Left forelimb (tissue), 1 donor: ENCODE measurements at places on chromosomes 2 and 18.

DNA sequence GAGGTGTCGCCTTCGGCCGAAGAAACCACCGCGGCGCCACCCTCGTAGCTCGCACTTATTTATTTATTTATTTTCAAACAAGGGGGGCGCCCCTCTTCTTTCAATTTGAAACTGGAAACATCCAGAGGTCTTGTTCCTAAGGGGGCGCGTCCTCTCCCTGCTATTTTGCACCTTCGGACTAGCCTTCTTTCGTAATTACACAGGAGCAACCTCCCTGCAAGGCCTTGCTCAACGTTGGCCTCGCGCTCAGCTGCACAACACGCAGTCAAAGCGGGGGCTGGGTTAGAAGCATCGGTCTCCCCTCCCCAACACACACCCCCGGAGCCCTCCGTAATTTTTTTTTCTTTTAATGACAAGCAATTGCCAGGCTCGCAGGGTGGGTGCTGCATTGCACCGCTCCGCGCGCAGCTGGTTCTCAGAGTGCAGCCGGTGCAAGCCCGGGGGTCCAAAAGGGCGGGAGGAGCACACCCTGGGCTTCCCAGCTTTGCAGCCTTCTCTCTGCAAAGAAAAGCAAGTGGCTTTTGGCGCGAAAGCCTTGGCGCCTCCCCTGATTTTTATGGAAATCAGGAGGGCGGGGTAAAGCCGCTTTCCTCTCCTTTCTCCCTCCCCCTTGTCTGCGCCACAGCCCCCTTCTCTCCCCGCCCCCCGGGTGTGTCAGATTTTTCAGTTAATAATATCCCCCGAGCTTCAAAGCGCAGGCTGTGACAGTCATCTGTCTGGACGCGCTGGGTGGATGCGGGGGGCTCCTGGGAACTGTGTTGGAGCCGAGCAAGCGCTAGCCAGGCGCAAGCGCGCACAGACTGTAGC lies at the start of gene MYCN:
TSS of gene MYCN (plus strand) at position 697 of the 807 bp plus-strand sequence. CDS start 1,515 bp downstream, outside the sequence.
- peak; percentile 82 for DNase-seq

DNA sequence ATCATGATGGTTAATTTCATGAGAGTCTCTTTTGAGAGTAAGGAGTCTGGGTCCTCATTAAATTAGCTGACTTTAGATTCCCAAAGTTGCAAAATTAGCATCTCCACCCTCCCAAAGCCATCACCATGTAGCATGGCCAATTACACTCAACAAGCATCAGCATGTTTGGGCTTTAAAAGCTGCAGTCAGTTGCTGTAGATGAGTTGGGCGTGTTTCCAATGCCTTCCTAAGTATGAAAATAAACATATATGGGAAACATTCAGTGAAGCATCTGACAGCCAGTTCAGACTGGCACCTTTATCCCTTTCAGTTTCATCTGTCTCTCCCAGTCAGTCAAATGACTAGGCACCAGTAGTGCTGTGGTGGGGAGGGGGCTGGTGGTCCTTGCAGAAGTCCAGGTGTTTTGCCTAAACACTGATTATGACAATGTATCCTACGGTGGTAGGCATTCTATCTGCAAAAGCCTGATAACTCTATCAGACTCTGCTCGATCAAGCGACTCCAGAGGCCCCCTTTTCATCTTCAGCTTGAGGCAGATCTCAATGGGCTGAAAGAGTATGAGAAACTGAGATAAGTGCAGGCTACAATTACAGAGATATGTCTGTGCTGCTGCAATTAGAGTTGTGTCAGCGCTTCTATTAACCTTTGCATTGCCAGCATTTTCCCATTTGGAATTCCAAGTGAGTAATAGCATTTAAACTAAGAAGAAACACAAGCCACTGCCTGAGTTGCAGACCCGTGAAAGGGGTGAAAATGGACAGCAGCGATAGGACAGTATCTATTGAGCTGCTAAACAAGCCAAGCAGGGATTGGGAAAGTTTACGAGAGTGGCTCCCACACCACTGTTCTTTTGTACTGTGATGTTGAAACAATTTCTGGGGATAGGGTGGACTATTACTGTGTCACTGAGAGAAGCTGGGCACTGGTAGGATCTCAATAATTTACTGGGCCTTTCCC lies 67.3 kb upstream of the SPOPL start:
- DNase-seq: no peak

DNA sequence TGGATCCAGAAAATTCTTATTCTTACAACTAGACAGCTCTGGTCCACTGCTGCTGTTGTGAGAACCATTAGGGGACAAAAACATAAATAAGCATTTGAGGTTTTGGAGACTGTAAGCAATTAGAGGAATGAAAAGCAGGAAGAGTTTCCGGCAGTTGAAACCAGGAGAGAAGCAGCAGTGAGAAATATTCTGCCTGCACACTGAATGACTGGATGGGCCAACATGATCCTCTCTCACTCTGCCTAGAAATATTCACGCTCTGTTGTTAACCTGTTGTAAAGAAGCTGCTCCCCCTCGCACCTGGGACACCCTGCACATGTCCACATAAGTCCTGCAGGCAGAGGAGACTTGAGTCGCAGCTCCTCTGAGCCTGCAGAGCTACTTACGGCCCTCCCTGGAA lies 60.4 kb upstream of the RNF152 start:
- no peak for DNase-seq

- DNase-seq: no peak
Measured at GRCh38 chr2:216765761-216766262, 70.5 kb upstream of the IGFBP5 start.

DNA sequence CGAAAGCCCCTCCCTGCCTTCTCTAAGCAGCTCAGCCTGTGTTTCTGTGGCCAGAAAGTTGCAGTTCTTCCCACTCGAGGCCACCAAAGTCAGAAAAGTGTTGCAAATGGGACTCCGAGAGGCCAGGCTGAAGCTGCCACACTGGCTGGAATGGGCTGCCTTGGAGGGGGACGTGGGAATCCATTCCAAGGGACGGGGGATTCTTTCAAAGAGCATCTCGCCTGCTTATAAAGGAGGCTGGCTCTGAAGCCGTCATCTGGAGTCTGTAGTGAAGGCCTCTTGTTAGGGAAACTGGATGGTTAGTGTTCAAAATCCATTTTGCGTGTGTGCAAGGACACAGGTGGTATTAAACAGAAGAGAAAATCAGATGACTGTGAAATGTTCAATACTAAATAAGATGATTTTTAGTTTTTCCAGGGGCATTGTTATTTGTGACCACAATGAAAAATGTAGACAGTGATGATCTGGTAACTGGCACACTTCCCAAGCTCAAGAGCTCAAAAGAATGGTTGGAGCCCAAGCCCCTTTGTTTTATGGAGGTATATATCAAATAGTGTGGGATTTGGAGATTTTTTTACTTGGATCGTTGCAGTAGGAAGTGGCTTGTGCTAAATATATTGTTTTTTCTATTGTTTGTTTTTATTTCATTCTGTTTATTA lies 782 bp downstream of the FAM228B start:
- no peak for DNase-seq

DNA sequence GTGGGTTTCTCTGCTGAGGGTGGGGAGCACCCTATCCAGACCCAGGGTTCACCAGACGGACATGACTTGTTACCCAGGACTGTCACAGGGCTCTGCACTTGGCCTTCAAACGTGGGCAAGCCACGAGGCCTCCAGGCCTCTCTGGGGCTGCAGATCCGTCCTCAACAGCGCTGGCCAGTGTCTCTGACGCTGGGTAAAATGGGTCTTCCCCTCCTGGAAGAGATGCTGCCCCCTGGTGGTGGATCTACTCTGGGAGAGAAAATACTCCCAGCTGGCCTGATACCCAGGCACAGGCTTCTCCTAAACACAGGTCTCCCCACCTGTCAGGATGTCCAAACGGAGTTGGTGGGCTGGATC lies 3.7 kb downstream of the GPR17 start:
- DNase-seq: no peak

DNA sequence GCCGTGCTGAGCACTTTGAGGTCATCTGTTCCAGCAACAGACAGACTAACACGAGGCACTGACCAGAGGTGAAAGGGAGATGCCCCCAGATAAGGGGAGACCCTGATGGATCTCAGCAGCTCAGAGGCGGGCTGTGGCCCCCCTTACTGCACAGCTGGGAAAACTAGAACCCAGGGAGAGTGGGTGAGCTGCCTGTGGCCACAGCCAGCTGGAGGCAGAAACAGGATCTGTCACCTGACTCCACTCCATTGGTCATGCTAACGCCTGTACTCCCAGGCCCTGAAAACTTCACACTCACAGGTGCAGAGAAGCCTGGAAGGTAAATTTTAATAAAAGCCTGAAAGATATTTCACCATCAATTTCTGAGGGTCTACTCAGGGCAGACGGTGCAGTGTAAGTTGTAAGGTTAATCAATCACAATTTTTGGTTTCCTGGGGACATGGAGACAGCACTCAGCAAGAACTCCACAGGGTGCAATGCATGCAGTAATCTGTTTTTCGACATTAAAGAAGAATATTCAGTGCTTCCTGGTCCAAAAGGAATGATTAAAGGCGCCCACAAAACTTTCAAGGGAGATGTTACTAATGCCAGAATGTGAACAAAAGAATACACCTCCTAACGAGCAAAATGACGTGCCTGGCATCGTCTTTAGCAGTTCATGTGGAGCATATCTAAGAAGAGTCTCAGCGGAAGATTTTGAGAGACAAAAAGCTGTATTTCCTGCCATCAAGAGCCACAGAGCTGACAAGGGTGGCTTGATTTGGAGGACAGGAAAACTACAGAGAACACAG lies 173.4 kb downstream of the EIPR1 start:
- no peak for DNase-seq

DNA sequence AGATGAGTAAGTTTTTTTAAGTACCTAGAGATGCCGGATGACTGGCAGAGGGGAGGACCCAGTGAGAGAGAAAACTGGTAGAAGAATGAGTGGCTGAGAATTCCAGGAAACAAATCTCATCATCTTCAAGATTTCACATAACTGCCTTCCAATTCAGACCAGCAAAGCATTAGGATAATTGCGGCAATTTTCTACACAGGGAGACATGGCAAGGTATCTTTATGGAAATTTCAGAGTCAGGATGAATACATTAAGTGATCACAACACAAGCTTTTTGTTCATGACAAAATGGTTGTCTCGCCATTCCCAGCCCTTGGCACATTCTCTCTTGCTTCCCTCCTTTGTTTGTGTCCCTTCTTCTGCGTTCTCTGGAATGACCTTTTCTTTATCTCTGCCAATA lies 82.1 kb downstream of the ALK start:
- no peak for DNase-seq

- no peak for DNase-seq
Measured at GRCh38 chr2:59008950-59009349, 767.8 kb upstream of the FANCL start.

DNA sequence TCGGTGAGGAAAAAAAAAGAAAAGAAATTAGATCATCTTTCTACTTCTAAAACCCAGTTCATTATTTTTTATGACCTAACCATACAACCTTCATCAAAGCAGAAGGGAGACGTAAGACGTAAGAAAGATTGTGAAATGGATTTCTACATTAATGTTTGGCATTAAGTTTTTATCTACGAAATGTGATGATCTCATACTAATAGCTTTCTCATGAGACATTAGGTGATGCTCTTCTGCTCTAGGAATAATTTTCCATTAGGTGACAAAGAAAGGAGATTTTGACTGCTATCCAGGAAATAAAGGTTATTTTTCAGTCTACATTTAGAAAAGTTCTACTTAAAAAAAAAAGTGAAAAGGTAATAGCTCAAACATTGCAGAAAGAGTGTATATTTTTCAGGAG lies 748.6 kb downstream of the ERBB4 start:
- DNase-seq: no peak

DNA sequence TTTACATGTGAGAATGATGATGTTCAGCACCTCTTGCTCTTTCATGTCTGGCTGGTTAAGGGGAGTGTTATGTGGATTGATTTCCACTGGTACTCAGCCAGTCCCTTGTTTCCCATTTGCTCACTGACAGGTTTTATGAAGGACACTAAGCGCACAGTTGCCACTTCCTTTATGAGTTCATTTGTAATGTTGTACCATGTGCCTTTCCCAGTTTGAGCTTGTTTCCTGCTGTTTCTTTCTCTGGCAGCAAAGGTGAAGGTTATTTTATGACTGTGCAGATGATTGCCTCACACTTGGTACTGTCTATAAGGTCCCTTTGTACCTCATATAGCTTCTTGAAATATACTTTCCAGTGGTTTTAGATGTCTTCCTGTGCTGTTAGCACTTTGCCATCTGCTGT lies 1700.5 kb upstream of the TMEFF2 start:
- no peak for DNase-seq

DNA sequence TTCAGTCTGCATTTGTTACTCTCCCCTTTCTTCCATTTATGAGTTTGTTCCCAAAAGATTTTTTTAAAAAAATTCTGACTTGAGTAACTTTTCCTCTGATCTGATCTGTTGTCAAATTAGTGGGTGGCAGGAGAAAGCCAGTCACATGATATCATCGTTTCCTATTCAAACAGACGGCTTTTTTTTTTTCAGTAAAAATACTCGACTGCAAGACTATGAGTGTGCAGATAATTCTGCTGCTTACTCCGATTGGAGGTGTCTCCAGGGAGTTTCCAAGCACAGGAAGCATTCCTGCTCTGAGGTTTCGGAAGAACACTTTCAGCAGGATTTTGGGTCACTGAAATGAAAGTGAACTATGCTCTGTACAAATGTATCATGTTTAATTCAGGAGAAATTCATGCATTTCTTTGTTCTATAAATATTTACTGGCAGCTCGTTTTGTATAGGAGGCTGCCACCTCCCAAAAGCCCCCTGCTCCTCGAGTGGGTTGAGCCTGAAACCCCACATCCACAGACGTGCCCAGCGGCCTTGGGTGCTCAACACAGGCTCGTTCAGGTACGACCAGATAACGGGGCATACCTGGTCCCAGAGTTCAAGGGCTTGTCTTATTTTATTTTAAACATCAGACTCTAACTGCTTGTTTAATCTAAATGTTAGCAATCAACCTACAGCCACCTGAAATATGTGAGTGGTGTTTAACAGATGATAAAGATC lies 126.9 kb upstream of the ZNF516 start:
- no peak for DNase-seq

DNA sequence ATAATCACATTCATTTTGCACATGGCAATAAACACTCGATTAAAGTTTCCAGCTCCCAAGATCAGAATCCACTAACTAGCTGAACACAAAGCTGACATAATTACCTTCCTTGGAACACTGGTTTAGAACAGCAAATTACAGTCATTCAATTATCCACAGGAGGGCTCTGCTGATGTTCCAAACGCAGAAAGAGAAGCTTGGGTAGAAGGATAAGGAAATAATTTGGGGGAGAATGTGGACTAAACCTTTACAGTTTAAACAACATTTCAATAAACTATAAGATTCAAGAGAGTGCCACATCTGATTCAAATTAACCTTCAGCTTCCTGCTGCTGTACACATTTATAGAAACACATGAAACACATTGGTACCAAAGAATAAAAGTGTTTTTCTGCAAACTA lies 67.8 kb upstream of the ARL4C start:
- DNase-seq: no peak

DNA sequence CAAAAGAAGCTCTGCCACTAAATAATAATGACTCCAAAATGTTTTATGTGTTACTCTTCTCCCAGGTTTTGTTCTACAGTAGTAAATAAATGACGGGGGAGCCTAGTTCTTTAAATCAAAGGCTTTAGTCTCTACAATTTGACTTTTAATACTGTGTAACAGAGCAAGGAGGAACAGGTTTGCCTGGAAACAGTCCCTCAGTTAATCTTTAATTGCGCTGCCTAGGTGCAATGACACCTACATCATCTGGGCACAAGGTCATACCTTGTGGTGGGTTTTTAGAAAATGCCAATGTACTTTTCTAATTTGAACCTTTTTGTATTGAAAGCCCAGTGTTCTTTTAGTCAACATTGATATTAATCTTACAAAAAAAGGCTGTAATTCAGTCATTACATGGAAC lies 287.3 kb upstream of the SETBP1 start:
- no peak for DNase-seq
